ENCODE measurements at places on chromosomes 3 and 15.

- DNase-seq = peak; percentile 88
Observed at GRCh38 chr15:90994417-90995311, at the start of gene PRC1. PRC1 (minus strand) TSS chr15:90994535; CDS start chr15:90994417, 118 bp downstream.

GRCh38 chr15:78341057-78341987, 1.2 kb downstream of the CRABP1 start:
- DNase-seq = no peak

GRCh38 chr3:5202222-5202621, 14.7 kb downstream of the EDEM1 start:
- no peak for DNase-seq

DNA sequence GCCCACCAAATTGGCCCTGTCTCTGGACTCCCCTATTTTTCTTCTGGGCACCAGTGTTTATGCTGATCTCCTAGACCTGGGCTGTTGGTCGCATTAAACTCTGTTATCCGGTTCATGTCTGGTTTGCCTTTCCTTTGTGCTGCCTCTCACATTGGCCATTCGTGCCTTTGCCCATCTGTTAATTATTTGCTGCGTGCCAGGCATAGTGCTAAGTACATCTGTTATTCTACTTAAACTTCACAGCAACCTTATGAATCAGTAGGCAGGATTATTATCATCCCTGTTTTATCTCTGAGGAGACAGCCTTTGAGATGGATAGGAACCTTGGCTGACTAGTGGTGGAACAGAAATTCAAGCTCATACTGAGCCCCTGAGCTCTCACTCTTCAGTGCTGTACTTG, 76.0 kb downstream of the THSD4 start:
- DNase-seq = no peak

Data from 8988T (cell line).